Activated CD4-positive, alpha-beta T cell treated with anti-CD3 and anti-CD28 coated beads, Interleukin-2, amount 50 U/mL, for 24 hours (primary cell): ENCODE measurements at places on chromosomes 4 and X.

DNA sequence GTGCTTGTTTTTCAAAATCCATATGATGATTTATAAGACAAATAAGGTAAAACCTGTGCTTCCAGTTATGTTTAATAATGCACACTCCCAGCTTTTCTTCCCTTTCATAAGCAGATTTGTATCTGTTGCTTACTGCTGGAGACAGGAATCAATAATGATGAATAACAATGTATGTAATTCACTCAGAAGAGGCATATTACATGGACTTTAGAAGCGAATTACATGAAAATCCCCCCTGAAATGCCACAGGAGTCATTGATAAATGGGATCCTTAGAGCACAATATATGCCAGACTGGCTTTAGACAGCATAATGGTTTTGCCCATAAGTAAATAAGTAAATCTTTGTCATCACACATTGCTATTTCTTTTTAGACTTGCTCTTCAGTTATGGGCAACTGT, 892.3 kb downstream of the CCSER1 start:
- DNase-seq = no peak

DNA sequence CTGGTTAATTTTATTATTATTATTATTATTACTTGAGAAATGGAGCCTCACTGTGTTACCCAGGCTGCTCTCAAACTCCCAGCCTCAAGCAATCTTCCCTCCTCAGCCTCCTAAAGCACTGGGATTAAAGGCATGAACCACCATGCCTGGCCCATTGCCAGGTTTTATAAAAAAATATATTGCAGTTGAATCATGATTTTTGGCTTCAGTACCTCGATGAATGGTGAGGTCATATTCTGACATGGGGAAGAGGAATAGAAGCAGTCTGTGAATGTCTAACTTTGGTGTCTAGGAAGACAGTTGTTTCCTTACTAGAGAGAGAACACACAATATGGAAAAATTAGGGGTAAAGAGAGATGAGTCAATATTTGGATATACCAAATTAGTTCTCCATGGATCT, 32.0 kb downstream of the CCSER1 start:
- no peak for DNase-seq

- DNase-seq = no peak
Observed at GRCh38 chrX:40147971-40148370, 50.2 kb upstream of the BCOR start.

DNA sequence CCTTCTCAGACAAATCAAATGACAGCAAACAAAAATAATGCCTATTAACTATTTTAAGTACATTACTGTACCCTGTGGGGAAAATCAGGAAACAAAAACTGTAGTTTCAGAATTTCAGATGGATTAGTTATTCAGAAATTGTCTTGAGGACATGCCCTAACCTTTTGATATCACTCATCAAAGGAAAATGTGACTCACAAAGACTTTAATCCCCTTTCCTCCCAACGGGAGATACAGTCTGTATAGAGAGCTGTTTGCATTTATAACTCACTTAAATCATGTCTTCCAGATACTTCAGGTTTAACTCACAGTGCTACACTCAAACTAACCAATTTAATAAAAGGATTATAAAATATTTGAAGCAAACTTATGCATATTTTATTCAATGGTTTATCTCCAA, 304.0 kb downstream of the MAPK10 start:
- DNase-seq = no peak

- DNase-seq = no peak
Observed at GRCh38 chr4:31647786-31648185, 927.6 kb downstream of the PCDH7 start.

DNA sequence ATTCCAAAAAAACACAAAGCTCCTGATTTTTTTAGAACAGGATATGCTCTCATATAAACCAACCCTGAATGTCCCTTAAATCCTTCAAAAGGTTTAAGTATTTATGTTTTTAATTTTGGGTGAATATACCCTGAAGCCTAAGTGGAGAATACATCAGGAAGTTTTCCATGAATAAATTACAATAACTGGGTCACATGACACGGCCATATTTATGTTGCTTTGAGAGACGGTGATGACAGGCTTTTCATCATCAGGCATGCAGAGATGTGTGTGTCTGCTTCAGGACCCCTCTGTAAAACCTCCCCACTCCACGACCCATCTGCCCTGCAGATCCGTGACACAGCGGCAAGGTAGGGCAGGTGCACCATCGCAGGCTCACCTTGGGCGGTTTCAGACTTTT, 60.3 kb upstream of the C4orf50 start:
- no peak for DNase-seq

GRCh38 chrX:67780694-67781109, 236.9 kb downstream of the AR start:
- no peak for DNase-seq
